ENCODE measurements at places on chromosomes 7 and 10. TPM values are rescaled to one million over a fixed set of nuclear protein-coding genes. Genes with fewer than 3 reads are reported as not detected.

SLC13A1 gene
- 21.0 TPM for polyA plus RNA-seq

SH2D4B gene
- polyA plus RNA-seq: 0.11 TPM

CCDC172 gene
- polyA plus RNA-seq: not detected

SUN3 gene
- polyA plus RNA-seq: not detected

DNA sequence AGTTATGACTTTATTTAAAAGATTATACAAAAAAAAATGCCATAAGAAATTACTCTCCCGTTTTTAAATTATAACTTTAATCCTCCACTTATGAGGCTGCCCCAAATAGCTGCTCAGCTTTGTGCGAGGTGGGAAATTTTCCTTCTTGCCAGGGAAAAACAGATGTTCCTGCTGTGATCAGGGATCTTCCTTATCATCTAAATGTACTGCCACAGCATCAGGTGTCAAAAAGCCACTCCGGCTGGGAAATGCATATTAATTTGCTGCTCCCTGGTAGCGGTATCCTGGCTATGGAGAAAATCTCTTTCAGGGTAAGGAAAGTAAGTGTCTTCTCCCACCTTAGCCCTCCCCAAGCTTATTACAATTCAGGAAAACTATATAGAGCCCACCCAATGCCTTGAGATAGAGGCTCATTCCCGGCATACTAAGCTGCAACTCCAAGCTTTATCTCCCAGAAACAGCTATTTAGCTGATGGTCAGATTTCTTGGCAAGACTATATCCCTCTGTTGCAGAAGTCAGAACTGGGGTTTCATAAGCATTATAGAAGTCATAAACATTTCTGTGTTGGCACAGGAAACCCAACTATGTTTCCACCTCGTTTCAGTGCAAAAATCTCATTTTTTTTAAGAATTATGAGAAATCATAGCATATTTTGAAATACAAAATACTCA, 360.4 kb downstream of the PARD3 start:
- DNase-seq: no peak

DNA sequence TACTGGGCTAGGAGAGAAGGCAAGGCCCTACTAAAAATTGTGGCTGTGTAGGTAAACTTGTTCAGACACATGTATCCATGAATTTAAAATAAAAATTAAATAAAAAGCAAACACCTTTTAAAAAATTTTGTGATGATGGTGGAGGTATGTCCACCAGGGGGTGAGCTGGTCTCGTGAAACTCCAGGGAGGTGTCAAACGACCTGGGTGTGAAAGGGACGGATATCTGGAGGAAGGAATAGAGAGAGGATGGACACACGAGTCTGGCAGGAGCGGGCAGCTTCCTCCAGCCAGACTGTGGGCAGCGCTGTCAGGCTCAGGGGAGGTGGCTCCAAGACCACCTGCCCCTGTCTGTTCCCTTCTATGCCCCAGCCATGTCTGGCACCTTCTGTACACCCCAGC, 34.8 kb upstream of the DMBT1 start:
- DNase-seq: no peak

- DNase-seq: no peak
These were observed 63.2 kb downstream of the SMURF1 start for GRCh38 chr7:99080679-99081078.

Data from left renal pelvis (tissue), 4 donors.